Hepatocyte (in vitro differentiated cells): ENCODE measurements at places on chromosomes 4 and X. TPM values are rescaled to one million over a fixed set of nuclear protein-coding genes. Genes with fewer than 3 reads are reported as not detected.
A peak's percentile ranks its signal among the peaks of the same experiment; 100 is the strongest.

The TMEM156 gene
- total RNA-seq: 1.3 TPM in 1 of 2 replicates, not detected in the other

- H3K27me3 ChIP-seq: no peaks in the 10 kb centered on the region
- peaks cover 5% of the 10 kb centered on the region for H3K4me1 ChIP-seq
- DNase-seq: no peak
- no peaks in the 10 kb centered on the region for H3K36me3 ChIP-seq
- no peak overlapping the region for H3K27ac ChIP-seq
Measured at GRCh38 chrX:10759141-10759799, 138.9 kb upstream of the MID1 start.

The SPATA18 gene
- 7.8 and 12.3 TPM in 2 replicates for total RNA-seq

- H3K36me3 ChIP-seq: no peaks in the 10 kb centered on the region
- no peak for DNase-seq
- no peaks in the 10 kb centered on the region for H3K4me1 ChIP-seq
- H3K27ac ChIP-seq: no peak overlapping the region
Measured at GRCh38 chr4:177185579-177185978, 124.1 kb upstream of the NEIL3 start.

DNA sequence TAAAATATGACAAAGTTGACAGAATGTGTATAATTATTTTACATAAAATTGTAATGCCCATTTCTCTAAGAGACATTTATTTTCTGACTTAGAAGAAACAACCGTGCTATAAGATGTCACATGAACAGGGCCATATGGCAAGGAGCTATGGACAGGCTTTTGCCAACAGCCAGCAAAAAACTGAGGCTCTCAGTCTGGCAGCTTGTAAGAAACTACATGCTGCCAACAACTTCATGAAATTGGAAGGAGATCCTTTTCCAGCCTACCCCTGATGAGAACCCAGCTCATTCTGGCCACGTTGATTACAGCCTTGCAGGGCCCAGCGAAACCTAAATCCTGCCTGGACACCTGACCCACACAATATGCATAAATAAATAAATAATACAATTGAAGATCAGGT is 250.3 kb upstream of the ARSJ start:
- no peaks in the 10 kb centered on the region for H3K4me1 ChIP-seq
- no peak for DNase-seq
- H3K27me3 ChIP-seq: no peaks in the 10 kb centered on the region
- H3K4me3 ChIP-seq: no peak overlapping the region

The ATP2B3 gene
- total RNA-seq: 0.12 TPM in 1 of 2 replicates, not detected in the other

GRCh38 chrX:16756724-16757123 is 29.5 kb upstream of the TXLNG start:
- DNase-seq: no peak
- H3K27me3 ChIP-seq: no peaks in the 10 kb centered on the region
- no peak overlapping the region for H3K4me3 ChIP-seq
- no peaks in the 10 kb centered on the region for H3K4me1 ChIP-seq

DNA sequence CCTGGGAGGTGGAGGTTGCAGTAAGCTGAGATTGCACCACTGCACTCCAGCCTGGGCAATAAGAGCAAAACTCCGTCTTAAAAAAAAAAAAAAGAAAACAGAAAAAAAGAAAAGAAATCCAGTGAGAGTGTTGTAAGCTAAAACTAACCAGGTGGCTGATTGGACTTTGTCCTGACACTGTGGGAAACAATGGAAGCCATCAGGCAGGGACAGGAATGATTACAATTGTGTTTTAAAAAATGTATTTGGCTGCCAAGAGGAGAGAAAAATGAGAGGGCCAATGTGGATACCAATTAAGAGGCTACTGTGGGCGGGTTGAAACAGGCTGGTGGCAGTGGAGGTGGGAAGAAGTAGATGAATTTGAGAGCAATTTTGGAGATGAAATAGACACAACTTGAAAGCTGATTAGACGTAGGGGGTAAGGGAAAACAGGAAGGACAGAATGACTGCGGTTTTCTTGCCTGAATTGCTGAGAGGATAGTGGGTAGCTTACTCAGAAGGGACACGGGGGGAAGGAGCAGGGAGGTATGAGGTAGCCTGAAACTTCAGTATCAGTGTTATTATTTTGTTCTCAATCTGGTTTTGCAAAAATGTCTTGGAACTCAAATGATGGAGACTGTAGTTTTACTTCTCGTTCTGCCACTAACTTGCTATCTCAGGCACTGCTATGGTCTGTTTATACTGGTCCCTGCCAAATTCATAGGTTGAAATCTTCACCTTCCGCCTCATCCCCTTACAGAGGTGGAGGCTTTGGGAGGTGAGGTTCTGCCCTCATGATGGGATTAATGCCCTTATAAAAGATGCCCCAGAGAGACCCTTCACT is 45.6 kb upstream of the CHRNA9 start:
- H3K4me1 ChIP-seq: no peaks in the 10 kb centered on the region
- H3K36me3 ChIP-seq: no peaks in the 10 kb centered on the region
- no peak overlapping the region for H3K4me3 ChIP-seq
- no peaks in the 10 kb centered on the region for H3K27me3 ChIP-seq

DNA sequence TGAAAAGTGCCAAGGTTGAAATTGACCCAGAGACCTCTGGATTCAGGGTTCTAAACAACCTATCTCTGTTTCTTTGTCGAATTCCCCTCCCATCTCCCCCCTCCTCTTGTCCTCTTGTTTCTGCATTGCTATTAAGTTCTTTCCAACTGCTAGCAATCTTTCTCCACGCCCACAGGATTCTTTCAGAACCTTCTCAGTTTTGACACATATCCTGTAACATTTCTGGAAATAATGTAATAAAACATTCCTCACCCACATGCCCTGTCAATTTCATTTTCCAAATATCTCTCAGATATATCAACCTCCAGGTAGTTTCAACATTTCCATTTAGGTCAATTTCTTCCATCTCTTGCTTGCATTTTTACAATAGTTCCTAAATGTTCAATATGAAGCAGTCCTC is 1105.9 kb downstream of the ARAP2 start:
- no peaks in the 10 kb centered on the region for H3K27me3 ChIP-seq
- no peaks in the 10 kb centered on the region for H3K4me1 ChIP-seq
- H3K4me3 ChIP-seq: no peak overlapping the region
- no peak overlapping the region for H3K27ac ChIP-seq

The TACR3 gene
- 0.27 and 0.32 TPM in 2 replicates for total RNA-seq

DNA sequence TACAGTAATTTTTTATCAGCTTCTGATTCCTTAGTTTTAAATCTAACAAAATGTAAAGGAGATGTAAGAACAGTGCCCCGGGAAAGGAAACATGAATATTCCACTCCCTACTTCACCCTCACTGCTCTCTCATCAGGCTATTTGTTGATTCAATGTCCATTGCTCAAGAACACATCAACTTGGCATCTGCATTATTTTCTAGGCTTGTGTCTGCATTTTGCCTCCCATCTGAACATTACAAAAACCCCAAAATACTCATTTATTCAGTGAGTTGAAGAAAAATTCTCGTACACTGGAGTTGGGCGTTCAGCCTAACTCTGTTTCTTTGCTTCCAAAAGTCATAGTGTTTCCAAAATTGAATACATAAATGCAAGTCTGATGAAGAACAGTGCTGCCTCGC is 25.6 kb downstream of the ARHGAP6 start:
- no peaks in the 10 kb centered on the region for H3K4me1 ChIP-seq
- H3K36me3 ChIP-seq: no peaks in the 10 kb centered on the region
- H3K27me3 ChIP-seq: no peaks in the 10 kb centered on the region
- DNase-seq: no peak

The PLP1 gene
- total RNA-seq: 1.5 and 1.8 TPM in 2 replicates

The RAB40A gene
- 3.0 and 3.5 TPM in 2 replicates for total RNA-seq

GRCh38 chr4:167100120-167100519 is 134.2 kb downstream of the SPOCK3 start:
- H3K36me3 ChIP-seq: no peaks in the 10 kb centered on the region
- no peak overlapping the region for H3K4me3 ChIP-seq
- H3K4me1 ChIP-seq: no peaks in the 10 kb centered on the region
- DNase-seq: peak; percentile 13
- no peaks in the 10 kb centered on the region for H3K27me3 ChIP-seq

The GPR173 gene
- 2.2 and 3.4 TPM in 2 replicates for total RNA-seq

GRCh38 chr4:181548873-181549575 is 694.2 kb upstream of the TENM3 start:
- H3K4me1 ChIP-seq: no peaks in the 10 kb centered on the region
- H3K4me3 ChIP-seq: no peak overlapping the region
- no peaks in the 10 kb centered on the region for H3K27me3 ChIP-seq
- H3K36me3 ChIP-seq: no peaks in the 10 kb centered on the region
- DNase-seq: no peak
- no peak overlapping the region for H3K27ac ChIP-seq

GRCh38 chr4:69894721-69895120 is 34.8 kb upstream of the SULT1E1 start:
- H3K27ac ChIP-seq: no peak overlapping the region
- H3K36me3 ChIP-seq: no peaks in the 10 kb centered on the region
- H3K4me3 ChIP-seq: no peak overlapping the region
- no peaks in the 10 kb centered on the region for H3K27me3 ChIP-seq
- no peak for DNase-seq
- no peaks in the 10 kb centered on the region for H3K4me1 ChIP-seq

DNA sequence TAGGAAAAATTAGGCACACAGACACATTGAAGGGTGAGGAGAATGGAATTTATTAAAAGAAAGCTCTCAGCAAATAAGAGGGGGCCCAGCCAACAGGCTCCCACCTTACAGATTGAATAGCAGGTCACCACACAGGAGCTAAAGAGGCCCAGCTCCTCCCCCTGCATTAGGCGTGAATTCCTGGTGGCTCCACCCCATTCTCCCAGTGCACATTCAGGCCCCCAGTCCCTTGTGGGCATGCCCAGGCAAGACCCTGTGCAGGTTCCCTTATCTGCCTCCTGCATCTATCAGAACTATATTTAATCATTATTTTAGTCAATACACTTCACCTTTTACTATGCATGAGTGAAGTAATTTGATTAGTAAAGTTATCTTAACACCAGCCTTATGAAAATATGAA is 856.3 kb upstream of the NDST4 start:
- no peak overlapping the region for H3K4me3 ChIP-seq
- no peaks in the 10 kb centered on the region for H3K36me3 ChIP-seq
- H3K27ac ChIP-seq: no peak overlapping the region
- H3K4me1 ChIP-seq: no peaks in the 10 kb centered on the region
- no peaks in the 10 kb centered on the region for H3K27me3 ChIP-seq

DNA sequence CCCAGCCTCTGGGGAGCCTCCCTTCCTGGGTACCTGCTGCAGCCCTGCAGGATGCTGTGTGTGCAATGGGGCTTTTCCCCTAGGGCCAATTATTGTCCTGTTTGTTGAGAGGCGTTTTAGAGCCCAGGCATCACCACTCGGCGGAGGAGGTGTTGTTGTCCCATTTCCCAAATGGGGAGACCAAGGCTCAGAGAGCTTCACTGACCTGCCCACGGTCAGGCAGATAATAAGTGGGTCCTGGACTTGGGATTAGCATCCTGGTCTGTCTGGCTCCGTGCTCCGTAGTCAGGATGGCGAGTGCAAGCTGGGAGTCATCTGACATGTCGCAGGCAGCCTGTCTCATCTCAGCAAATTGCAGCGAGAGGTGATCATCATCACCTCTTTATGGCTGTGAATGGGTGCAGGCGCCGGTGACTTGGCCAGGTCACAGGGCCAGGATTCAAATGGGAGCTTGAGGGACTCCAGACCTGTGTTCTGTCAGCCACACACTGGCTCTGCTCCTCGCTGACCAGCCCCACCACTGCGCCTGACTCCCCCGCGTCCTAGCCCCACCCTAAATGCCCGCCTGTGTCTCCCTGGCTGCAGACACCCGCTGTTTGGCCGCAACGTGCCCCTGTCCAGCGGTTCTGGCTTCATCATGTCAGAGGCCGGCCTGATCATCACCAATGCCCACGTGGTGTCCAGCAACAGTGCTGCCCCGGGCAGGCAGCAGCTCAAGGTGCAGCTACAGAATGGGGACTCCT is 16.6 kb downstream of the HTRA3 start:
- H3K36me3 ChIP-seq: no peaks in the 10 kb centered on the region
- H3K4me1 ChIP-seq: no peaks in the 10 kb centered on the region
- no peak overlapping the region for H3K27ac ChIP-seq
- no peak overlapping the region for H3K4me3 ChIP-seq
- H3K27me3 ChIP-seq: no peaks in the 10 kb centered on the region
- DNase-seq: no peak

The SLC10A4 gene
- total RNA-seq: 0.23 and 0.36 TPM in 2 replicates

- no peaks in the 10 kb centered on the region for H3K27me3 ChIP-seq
- no peaks in the 10 kb centered on the region for H3K4me1 ChIP-seq
- H3K27ac ChIP-seq: no peak overlapping the region
- no peak overlapping the region for H3K4me3 ChIP-seq
- no peak for DNase-seq
Measured at GRCh38 chr4:30024526-30024925, 695.6 kb upstream of the PCDH7 start.

GRCh38 chr4:123825596-123826291 is 429.1 kb downstream of the SPRY1 start:
- no peak for DNase-seq
- no peaks in the 10 kb centered on the region for H3K36me3 ChIP-seq
- no peak overlapping the region for H3K27ac ChIP-seq
- H3K4me1 ChIP-seq: no peaks in the 10 kb centered on the region

DNA sequence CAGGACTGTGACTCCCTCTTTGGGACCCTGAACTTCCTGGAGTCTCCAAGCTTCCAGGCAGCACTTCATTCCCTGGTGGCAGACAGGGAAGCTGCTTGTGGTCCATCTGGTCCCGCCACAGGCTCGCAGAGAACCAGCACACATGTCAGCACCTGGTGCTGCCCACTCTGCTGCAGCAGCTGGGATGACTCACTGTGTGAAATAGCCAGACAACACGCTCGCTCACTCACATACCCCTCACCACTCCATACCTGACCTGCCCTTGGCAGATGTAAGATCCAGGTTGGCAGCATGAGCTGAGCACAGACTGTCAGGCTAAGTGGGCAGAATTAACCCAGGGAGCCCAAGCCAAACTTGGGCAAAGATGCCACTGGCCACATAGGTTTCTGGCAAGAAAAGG is 613.5 kb downstream of the PCDH18 start:
- no peak overlapping the region for H3K27ac ChIP-seq
- H3K27me3 ChIP-seq: no peaks in the 10 kb centered on the region
- no peaks in the 10 kb centered on the region for H3K4me1 ChIP-seq
- no peak for DNase-seq

GRCh38 chr4:147217655-147218054 is 263.2 kb upstream of the EDNRA start:
- no peaks in the 10 kb centered on the region for H3K4me1 ChIP-seq
- no peaks in the 10 kb centered on the region for H3K36me3 ChIP-seq
- no peaks in the 10 kb centered on the region for H3K27me3 ChIP-seq
- H3K4me3 ChIP-seq: no peak overlapping the region
- DNase-seq: no peak

DNA sequence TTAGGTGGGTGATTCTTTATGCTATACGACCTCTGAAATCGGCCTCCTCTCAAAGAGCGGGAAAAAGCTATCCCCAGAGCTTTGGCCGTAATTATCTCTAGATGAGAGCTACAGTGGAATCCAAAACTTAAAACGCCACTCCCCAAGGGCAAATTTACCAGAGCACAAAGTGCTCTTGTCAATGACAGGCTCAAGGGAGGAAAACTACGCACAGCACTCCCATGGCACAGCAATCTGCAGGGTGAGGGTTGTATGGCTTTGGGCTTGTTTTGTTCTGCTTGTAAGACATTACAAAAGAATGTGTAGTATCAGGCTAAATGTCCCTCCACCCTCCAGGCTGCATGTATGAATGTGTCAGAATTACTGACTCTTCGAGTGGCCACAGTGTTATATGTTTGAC is 44.0 kb downstream of the ARHGEF6 start:
- H3K27me3 ChIP-seq: no peaks in the 10 kb centered on the region
- H3K4me1 ChIP-seq: no peaks in the 10 kb centered on the region
- DNase-seq: no peak
- no peaks in the 10 kb centered on the region for H3K36me3 ChIP-seq

- no peak overlapping the region for H3K27ac ChIP-seq
- no peaks in the 10 kb centered on the region for H3K4me1 ChIP-seq
- H3K4me3 ChIP-seq: no peak overlapping the region
- no peak for DNase-seq
Measured at GRCh38 chr4:25402521-25402920, 25.5 kb downstream of the ANAPC4 start.
